ENCODE measurements at places on chromosomes 2 and 18. TPM values are rescaled to one million over a fixed set of nuclear protein-coding genes. Genes with fewer than 3 reads are reported as not detected.

The PARD3B gene
- total RNA-seq: 4.0 TPM

DNA sequence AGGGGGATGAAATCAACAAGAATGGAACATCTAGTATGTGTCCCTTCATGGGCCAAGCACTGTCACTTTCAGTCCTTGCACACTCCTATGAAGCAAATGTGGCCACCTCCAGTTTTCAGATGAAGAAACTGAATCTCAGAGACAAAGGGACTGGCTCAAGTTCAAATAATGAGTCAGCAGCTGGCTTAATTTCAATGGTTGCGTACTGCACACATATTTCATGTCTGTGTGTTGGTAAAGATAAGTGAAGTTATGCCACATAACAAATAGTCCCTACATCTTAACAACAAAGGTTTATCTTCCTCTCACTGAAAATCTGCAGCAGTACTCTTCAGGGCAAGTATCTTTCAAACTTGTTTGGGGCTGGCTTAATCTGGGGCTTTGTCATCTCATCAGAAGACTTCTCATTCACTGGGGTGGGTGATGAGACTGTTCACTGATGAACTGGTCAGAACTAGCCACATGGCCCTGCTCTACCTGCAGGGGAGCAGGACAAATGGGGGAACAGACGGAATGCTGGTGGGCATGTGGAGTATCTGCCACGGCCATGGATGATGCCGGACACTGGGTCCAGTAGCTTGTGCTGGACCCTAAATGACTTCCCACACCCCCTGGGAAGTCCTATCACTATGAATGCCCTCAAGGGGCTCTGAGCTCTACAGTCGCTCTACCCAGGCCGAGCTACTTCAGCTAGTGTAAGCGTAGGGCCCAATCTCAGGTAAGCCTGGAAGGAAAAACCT is 263.2 kb downstream of the CYP26B1 start:
- H3K27me3 ChIP-seq: no peaks in the 10 kb centered on the region
- H3K27ac ChIP-seq: no peak overlapping the region
- H3K4me1 ChIP-seq: no peaks in the 10 kb centered on the region
- no peaks in the 10 kb centered on the region for H3K36me3 ChIP-seq
- DNase-seq: no peak

- H3K4me3 ChIP-seq: peak overlapping the region; percentile 90
- H3K36me3 ChIP-seq: no peaks in the 10 kb centered on the region
These were observed 1.5 kb upstream of the NR4A2 start for GRCh38 chr2:156333951-156334495.

DNA sequence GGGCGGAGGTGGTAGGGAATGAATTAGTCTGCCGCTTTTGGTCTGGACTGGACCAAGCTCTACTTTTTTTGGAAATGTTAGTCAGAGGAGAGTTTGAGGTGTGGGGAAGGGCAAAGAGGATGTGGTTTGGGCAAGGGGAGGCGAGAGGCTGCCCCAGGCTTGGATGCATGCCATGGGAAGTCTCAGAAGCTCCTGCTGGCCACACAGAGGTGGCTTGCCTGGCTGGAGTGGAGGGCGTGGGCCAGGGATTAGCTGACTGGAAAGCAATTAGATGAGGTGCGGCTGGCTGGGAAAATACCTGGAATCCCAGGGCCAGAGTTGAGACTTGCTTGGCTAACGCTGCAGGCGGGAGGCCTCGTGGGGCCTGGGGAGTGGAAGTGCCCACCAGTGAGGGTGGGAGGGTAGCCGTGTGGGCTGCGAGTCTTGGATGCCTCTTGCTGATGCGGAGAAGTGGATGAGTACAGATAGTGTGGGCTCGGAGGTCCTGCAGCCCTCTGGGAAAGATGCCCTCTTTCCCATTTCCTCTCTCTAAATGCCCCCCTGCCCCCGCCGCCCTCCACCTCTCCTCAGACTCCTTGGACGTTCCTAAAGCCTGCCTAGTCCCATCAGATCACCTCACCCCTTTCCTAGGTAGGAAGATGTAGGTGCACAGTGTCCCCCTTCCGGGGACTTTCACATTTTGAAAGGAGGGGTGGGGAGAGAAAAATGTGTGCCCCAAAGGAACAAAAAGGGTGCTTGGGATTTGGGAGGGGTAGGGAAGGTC is 117.6 kb downstream of the SMAD7 start:
- no peaks in the 10 kb centered on the region for H3K27me3 ChIP-seq
- H3K4me1 ChIP-seq: peaks cover 79% of the 10 kb centered on the region
- H3K4me3 ChIP-seq: peak overlapping the region; percentile 14
- H3K27ac ChIP-seq: no peak overlapping the region
- H3K36me3 ChIP-seq: no peaks in the 10 kb centered on the region
- peak; percentile 6 for DNase-seq

- no peak overlapping the region for H3K4me3 ChIP-seq
- no peaks in the 10 kb centered on the region for H3K4me1 ChIP-seq
- no peak overlapping the region for H3K27ac ChIP-seq
- DNase-seq: no peak
- no peaks in the 10 kb centered on the region for H3K27me3 ChIP-seq
These were observed 223.3 kb downstream of the FBXO15 start for GRCh38 chr18:73924307-73924706.

GRCh38 chr2:45962177-45962921 is 310.9 kb downstream of the PRKCE start:
- H3K27me3 ChIP-seq: no peaks in the 10 kb centered on the region
- peaks cover 12% of the 10 kb centered on the region for H3K4me1 ChIP-seq
- H3K27ac ChIP-seq: no peak overlapping the region

Measured in naive thymus-derived CD4-positive, alpha-beta T cell (primary cell).